Stimulated activated CD8-positive, alpha-beta memory T cell treated with anti-CD3 and anti-CD28 coated beads, Interleukin-4, amount 100 ng/mL, for 24 hours (primary cell): ENCODE measurements at places on chromosomes 6 and 20.

GRCh38 chr20:62907384-62908317 lies 18.7 kb downstream of the DIDO1 start:
- no peak for DNase-seq

DNA sequence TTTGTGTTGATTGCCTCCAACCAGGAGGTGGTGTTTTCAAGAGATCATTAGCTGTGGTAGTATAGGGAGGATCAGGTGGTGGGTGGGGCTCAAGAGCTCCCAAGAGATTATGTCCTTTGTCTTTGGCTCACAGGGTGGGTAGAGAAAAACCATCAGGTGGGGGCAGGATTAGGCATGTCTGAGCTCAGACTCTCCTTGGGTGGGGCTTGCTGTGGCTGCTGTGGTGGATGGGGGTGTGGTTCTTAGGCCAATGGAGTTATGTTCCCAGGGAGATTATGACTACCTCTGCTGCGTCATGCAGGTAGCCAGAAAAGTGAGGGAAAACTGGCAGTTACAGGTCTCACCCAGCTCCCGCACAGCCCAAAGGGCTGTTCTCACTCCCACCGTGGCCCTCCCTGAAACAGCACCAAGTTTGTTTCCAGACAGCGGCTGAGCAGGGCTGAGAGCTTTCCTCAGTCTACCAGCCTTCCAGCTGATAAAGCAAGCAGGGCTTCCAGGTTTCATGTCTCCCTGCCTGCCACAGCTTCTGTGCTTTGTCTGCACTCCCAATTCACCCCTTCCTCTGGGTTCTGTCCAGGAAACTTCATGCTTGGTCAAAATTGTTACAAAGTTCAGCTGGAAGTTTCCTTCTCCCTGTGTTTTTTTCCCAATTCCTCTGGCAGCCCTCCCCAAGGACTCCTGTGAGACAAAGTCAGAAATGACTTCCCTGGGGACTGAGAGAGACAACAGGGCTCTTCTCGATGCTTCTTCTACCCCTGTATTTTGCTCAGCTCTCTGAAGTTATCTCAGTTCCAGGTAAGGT lies 481.1 kb upstream of the MAN1A1 start:
- no peak for DNase-seq

DNA sequence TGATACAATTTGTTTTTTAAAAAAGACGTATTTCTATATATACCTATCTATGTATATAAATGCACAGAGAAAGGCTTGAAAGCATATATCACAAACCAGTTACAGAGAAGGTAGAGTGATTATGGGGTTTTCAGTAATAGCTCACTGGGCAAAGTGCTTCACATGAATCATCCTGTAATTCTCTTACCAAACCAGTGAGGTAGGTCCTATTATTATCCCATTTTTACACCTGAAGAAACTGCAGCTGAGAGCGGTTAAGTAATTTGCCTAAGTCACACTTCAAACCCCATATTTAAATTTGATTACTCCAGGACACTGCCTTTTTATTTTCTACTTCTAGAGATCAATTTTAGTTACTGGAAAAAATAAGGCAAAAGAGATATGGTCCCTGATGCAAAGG lies 4.4 kb downstream of the GSS start:
- no peak for DNase-seq

DNA sequence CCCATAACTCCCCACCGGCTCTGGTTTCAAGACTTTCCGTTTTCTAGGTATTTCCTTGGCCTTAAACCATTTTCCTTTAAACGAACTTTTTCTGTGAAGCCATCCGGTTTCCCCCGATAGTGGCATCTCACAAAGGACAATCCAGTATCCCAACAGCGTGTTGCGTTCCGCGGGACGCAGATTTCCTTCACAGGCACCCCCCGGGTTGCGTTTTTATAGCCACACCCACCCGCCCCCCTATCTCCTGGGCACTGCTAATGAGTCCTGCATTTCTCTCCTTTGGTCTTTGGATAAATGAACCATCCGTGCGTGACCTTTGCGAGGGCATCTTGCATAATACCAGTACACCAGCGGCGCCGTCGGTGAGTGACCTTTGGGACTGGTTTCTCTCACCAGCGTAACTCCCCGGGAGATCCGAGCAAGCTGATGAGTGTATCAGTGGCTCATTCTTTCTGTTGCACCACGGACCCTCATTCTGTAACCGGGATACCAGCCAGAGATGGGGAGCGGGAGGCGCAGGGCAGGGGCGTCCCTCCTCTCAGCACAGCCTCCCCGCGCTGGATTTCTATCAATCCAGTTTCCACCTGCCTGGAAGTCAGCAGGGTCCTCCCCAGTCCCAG lies 586 bp upstream of the NQO2 start:
- no peak for DNase-seq

GRCh38 chr6:31660381-31661261 lies at the start of gene C6orf47:
Gene C6orf47, minus strand, starts transcription at chr6:31660778. Its CDS starts 831 bp downstream, at chr6:31659947.
- peak; percentile 68 for DNase-seq
